ENCODE measurements at places on chromosomes 6 and 20.

DNA sequence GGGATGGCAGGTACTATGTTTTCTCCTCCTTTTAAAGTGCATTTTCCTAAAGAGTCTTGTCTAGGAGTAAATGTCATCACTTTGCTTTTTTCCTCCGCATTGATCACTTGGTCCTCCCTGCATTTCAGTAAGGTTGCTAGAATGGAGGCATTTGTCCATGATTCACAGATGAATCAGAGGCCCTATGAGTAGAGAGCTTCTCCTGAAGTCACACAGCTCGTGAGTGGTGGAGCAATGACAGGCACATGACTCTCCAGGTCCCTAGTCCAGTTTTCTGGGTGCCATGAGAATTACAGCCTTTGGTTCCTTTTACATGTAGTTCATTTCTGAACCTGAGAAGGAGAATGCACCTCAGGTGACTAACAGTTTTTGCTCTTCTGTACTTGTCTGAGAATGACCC is 50.5 kb downstream of the HLA-A start:
- DNase-seq = no peak

- no peak for DNase-seq
Observed at GRCh38 chr6:136720045-136720770, 72.1 kb downstream of the MAP3K5 start.

DNA sequence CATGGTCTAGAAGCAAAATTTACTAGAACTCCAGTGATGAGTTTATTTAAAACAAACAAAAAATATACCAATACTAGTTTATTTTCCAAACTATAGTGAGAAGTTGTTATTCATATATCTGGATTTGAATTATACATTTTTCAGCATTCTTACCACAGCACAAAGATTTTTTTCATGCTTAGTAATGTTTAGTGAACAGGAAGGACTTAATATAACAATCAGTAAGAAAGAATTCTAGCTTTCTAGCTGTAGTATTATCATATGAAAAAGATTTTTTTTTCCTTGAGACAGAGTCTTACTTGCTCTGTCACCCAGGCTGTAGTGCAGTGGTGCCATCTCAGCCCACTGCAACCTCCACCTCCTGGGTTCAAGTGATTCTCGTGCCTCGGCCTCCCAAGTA is 13.8 kb downstream of the MARCKS start:
- DNase-seq = no peak

DNA sequence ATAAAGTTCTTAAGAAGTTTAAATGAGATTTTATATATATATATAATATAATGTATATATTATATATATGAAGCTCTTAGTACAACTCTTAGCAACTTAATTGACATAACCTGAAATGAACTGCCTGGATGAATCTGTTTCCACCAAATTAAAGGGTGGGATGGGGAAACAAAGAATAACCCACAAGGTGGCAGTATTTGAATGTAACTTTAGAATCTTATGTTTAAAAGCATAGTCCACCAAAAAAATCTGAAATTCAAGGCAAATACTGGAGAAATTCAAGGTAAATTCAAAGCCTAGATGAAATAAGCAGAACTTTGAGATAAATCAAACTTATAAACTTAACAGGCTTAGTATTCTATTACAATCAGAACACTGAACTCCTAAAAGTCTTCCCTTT is 4.4 kb upstream of the IBTK start:
- no peak for DNase-seq

DNA sequence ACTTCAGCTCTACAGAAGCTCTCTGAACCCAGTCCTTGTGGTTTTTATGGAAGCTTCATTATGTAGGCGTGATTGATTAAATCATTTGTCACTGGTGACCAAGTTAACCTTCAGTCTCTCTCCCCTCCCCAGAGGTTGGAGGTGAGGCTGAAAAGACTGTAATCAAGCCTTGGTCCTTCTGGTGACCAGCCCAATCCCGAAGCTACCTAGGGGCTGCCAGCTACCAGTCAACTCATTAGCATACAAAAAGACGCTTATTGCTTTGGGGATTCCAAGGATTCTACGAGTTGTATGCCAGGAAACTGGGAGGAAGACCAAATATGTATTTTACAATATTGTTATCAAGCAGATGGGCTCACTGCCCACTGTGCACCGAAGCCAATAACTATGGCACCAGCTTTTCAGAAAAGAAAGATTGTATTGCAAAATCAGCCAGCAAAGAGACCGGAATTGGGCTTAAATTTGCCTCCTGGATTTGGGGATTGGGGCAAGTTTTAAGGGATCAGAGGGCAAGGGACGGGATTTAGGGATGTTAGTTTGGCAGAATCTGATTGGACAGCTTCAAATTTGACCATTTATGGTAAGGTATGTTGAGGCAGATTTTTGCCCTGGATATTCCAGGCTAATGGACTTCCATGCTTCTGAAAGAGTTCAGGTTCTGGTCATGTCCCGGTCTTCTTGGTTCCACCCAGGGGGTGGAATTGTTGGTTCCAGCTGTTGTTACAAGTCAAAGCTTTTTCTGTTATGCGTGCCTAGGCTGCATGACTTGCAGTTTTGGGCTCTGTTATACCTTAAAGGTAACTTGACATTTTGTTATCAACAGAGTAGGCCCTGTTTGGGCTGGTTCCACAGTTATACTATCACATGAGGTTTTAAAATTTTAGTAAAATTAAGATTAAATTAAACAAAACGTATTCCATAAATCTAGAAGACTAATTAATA is 167.4 kb downstream of the COL9A1 start:
- peak; percentile 28 for DNase-seq

- DNase-seq = no peak
Observed at GRCh38 chr6:126618639-126619343, 278.9 kb downstream of the CENPW start.

DNA sequence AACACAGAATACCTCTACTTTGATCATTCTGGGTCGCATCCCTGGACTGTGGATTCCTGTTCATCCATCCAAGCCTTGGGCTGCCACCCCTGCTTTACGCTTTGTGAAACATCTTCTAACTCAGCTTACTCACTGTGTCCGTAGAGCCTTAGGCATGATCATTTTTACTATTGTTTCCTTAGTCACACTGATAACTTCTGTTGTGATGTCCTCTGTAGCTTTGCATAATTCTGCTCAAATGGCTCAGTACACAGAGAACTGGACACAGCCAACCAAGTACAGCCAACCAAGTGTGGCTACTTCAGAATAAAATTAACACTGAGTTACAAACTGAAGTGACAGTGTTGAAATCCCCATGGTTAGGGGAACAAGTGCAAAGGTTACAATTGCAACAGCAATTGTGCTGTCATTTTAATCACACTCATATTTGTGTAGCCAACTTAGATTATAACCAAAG is 8.6 kb upstream of the FKBP1A start:
- DNase-seq = no peak

DNA sequence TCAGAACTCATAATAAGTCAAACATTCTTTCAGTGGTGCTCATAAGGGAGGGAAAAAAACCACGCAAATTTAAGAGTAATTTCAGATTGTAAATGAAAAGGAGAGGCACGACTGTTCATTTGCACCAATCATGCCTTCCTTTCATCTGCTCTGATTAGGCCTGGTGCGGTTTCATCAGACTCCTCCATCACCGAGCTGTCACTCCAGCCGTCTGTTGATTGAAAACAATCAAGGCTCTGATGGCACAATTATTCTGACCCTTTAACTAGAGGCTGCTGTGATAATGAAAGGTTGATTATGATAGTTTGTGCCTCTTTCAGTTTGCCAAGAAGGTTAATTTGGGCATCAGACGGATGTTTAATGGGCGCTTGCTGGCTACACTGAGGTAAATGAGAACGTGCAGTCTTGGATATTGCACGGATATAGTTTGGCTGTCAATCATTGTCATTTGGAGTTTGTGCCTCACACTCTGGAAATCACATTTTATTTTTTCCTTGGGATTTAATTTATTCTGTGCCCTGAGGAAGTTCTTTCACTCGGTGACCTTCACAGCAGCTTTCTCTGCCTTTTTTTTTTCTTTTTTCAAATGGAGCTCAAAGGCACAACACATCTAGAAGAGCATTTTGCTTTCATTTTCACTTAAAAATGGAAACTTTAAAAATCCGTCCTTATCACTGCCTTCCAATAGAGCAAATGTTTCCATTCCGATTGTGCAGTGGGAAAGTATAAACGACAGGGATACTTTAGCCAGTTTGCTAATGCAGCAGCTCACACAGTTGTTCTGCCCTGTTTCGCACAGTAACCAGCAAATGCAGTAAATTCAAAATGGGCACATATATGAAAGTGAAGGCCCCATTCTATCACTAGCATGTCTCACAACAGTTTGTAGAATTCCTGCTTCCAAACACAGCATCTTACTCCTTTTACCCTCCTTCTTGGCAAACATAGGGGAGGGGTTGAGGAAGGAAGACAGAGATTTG is 172.8 kb downstream of the KLHL32 start:
- DNase-seq = no peak

DNA sequence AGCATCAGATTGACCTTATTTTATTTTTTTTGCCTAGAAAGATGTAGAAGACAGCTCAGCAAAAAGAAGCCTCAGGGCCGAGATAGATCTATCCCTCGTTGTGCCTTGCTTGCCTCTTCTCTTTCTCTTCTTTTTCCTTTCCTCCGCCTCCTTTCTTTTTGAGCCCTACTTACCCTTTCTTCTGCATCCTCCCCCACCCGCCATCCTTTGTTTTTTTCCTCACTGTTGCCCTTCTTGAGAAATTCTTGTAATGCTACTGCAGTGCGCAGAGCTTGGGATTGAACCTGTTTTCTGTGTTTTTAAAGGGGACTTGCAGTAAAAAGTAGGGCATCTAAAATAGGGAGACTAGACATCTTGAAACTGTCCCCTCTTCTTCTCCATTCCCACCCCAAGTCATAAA is 18.6 kb downstream of the RALY start:
- no peak for DNase-seq

DNA sequence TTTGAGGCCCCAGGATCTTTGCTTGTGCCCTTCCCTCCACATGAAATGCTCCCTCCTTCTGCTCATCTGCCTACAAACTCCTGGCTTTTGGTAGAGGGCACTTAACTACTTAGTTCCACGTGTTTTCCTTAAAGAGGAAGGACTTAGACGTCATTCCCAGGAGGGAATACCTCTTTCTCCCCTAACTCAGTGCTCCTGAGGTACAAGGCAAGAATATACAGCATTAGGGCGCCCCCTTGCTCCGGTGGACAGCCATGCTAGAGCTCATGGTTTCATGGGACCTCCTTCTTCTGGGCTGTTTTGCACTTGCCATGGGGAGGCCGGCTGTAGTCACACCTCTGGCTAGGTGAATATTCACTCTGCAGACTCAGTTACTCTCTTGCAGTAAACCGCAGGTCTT is 93.8 kb upstream of the LY86 start:
- DNase-seq = peak; percentile 79

DNA sequence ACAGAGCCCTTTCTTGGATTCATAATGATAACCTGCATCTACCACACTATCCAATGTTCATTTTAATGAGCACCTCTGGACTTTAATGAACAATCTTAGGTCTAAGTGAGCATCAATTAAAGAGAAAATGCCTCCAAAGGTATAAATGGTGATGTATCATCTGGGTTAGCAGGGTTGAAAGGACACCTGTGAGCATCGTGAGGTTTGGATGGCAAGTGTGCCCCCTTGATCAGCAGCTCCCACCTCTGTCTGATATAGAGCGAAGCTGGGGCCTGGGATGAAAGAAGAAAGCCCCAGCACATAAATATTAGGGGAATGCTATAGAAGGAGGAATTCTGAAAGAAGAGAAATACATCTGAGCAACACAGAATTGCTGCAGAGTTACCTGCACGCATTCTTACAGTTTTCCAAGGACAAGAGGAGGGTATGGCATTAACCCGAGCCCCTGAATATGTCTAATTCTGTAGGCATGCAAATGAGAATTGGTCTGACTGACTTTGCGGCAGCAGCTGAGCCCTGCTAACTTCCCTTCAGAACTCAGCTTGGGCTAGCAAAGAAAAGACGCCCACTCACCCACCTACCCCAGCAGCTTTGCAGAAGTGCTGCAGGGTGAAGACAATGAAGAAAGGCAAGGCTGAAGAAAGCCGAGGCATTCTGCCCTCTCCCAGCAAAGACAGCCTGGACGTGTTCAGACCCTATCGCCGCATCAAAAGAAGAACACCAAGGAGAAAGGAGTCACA is 136.2 kb downstream of the GMPR start:
- no peak for DNase-seq

DNA sequence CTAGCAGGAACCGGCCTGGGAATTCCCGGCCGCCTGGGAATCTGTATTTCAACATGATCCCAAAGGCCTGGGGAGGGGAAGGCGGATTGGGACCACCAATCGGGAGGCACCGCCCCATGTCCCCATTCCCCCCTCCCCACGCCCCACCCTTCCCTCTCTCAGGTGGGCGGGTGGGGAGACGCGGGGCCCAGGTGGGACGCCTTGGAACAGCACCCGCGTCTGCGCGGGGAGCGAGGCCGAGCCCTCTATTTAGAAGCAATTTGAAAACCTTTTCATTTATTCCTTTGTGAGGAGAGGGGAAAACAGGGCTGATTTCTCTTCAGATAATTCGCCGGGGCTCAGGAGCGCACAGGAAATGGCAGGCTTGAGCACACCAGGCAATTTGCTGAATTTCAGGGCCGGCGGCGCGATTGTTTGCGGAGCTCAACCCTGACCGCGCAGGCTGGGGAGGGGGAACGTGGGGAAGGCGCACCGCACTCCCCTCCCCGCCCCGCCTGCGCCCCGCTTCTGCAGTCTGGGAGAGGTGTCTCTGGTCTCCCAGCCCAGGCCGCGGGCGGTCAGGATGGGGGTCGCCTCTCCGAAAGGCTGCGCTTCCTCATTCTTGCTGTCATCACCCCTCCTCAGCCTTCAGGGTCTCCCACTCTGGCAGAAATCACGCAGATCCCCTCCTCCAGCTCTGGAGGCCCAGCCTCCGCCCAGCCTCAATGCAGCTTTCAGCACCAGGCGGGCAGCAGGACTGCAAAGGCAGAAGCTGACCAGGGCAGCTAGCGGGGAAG is 170.0 kb downstream of the GRM4 start:
- no peak for DNase-seq

- no peak for DNase-seq
Observed at GRCh38 chr6:118677193-118677592, 25.8 kb upstream of the CEP85L start.

- no peak for DNase-seq
Observed at GRCh38 chr6:13327691-13328075, 654 bp downstream of the TBC1D7 start.

GRCh38 chr6:146891615-146892265 is 293.0 kb downstream of the ADGB start:
- DNase-seq = no peak

- no peak for DNase-seq
Observed at GRCh38 chr6:130671119-130671518, 156.1 kb upstream of the SMLR1 start.

- DNase-seq = no peak
Observed at GRCh38 chr6:140879946-140880345, 1252.8 kb upstream of the GJE1 start.
